ENCODE measurements at places on chromosomes 1 and 21.

DNA sequence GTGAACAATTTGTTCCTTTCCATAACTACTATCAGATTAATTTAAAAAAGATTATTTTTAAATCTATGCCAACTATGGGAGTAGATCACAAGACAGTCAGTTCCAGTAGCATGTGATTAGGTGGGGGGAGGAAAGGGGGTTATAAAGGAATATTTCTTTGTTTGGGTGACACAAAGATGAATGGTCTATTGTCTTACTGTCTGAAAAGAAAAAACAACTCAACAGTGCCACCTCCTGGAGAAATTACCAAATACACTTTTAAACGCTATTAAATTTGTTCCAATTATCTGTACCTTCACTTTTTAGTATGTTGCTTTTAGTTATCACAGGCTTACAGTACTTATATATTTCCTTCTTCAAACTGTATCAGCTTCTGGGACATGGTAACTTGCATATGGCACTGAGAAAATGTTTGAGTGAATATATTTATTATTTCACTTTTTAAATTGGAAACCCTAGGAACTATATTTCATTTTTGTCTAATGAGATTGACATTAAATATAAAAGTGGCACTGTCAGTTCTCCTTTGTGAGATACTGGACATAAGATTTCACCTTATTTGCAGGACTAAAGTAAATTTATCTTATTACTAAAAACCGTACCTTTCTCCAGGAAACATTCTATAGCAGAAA, 1.7 kb upstream of the SORT1 start:
- DNase-seq: peak; percentile 51

DNA sequence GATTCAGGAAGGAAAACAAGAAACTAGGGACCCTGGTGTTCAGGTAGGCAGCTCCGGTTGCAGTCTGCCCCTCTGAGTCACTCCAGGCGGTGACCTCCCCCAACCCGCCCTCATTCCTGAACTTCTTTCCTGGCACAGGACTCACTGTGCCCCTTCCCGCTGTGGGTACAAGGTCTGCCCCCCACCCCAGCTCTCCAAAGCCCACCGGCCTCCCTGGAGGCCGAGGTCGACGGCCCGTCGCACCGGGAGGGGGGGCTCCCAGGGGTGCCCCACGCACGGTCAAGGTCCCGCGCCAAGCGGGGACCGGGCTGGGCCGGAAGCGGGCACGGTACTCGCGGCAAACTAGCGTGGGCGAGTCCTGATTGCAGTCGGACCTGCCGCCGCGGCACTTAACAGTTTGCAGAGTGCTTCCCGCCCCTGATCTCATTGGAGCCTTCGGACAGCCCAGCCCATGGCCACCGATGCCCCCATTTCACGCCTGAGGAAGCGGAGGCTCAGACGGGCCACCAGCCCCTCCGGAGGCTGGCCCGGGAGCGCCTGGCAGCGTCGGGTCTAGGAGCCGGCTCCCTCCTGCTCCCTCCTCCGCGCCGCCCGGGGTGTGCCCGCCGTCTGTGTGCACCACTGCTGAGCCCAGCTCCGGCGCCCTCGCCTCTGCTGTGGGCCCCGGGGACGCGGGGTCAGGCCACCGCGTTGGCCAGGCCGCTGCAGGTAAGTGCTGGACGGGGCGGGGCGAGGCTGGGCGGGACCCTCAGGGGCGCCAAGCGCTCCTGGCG, at the start of gene GJB3:
GJB3 (plus strand) TSS at position 144 of the 773 bp plus-strand sequence. CDS start 3,549 bp downstream, outside the sequence.
- DNase-seq: no peak

- DNase-seq: peak; percentile 11
These were observed 15.8 kb downstream of the CAMK2N1 start for GRCh38 chr1:20470194-20470593.

- no peak for DNase-seq
These were observed 98.0 kb downstream of the ADARB1 start for GRCh38 chr21:45172420-45172819.

DNA sequence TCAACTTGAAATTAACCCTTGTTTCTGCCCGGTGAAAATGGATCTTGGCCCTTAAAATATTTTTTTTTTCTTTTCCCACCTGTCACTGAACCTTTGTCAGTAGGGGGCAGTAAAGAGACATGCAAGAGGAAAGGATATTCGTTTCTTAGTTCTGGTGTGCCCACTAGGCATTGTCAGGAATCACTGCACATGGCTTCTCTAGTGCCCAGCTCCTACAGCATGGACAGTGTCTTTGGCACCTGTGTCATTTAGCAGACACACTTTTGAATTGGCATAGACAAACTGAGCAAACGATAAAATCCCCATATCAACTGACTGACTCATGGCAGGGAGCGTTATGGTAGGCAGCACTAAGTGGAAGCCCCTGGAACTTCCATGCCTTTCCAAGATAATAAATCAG, 1048.1 kb downstream of the BRINP3 start:
- no peak for DNase-seq

DNA sequence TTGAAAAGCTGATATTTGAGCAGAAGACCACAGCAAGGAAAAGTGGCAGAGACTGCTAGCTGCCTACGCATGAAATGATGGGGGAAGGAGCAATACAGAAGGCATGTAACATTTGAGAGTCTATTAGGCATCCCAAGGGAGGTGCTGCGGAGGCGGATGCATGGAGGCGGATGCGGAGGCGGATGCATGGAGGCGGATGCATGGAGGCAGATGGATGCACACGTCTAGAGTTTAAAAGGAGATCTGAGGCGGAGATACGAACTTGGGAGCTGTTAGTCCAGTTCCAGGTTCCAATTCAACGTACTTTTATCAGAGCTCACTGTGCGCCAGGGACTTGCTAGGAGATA, 744 bp upstream of the DDX20 start:
- DNase-seq: no peak

- no peak for DNase-seq
These were observed 58.7 kb upstream of the RGS1 start for GRCh38 chr1:192516776-192517297.

GRCh38 chr1:2240270-2241156, 12.4 kb downstream of the SKI start:
- peak; percentile 31 for DNase-seq

DNA sequence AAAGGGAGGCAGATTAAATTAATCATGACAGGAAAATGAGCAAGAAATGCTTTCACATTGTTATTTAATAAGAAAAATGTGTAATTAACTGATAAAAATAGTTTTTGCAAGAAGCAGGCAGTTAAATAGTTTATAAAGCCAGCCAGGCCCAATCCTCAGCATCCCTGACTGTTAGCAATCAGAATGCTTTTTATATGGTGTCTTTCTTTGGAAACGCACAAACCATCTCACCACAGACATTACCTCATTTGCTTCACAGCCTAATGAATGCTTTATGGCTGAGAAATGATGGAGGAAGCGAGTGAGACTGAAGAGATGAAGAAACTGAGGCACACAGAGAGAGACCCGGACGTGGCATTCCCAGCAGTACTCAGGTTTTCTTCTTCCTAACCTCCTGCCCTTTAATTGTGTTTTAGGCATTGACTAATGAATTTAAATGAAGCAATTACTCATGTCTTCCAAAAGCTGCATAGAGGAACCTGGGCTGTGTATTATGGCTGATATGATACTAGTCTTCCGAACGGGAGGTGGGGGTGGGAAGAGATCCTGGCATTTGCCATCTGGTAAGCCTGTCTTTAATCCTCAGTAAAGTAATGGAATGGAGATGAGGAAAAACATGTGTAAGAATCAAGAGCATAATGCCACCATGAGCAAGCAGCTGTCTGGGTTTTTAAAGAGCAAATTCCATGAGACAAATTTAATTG, 116.1 kb upstream of the LMO4 start:
- no peak for DNase-seq

DNA sequence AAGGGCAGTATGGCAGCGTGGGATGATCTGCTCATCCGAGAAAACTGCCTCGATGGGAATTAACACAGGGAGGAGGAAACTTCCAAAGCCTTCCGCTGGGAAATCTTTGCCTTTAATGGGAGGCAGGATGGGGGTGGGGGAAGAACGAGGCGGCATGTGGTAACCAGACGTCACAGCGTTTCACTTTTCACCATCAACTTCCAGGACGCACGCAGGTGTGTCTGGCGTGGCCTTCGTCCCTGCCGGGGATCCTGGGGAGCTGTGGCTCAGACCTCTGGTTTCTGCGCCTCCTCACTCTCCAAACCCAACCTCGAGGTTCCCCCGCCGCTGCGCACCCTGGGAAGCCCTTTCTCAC, 282 bp downstream of the RSPH1 start:
- peak; percentile 82 for DNase-seq

GRCh38 chr1:87220993-87221392, 107.7 kb upstream of the LMO4 start:
- no peak for DNase-seq

DNA sequence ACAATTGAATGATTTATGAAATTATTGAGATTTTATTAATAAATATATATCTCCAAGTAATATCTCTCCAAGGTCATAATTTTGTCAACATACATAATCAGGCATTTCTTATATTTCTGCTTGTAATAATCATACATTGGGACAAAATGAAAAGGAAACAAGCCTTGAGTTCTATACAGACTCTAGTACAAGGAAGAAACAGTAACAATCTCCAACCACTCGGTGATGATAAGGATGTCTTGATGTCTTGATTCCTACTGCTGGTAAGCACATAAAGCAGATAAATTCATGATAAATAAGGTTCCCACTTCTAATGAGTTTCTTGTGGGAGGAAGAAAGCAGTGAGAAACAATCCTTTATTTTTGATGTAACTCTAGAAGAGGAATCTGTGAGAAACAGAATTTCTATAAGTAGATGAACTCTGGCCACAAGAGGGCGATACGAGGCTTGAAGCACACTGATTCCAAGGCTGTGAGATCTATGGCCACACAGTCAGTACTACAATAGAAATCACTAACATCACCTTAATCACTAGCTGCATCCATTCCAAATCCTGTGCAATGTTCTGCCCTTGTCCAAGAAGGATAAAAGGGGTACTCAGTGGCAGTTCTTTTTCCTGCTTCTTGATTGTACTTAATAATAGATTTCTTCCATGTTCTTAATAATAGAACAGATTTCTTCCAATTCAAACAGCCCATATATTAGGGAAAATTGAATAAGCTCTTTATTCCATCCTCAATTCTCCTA, 41.4 kb upstream of the LRRC8B start:
- no peak for DNase-seq

GRCh38 chr1:18886003-18886335, 16.4 kb downstream of the ALDH4A1 start:
- DNase-seq: no peak

- no peak for DNase-seq
These were observed 2.4 kb downstream of the CCDC17 start for GRCh38 chr1:45621501-45621836.

DNA sequence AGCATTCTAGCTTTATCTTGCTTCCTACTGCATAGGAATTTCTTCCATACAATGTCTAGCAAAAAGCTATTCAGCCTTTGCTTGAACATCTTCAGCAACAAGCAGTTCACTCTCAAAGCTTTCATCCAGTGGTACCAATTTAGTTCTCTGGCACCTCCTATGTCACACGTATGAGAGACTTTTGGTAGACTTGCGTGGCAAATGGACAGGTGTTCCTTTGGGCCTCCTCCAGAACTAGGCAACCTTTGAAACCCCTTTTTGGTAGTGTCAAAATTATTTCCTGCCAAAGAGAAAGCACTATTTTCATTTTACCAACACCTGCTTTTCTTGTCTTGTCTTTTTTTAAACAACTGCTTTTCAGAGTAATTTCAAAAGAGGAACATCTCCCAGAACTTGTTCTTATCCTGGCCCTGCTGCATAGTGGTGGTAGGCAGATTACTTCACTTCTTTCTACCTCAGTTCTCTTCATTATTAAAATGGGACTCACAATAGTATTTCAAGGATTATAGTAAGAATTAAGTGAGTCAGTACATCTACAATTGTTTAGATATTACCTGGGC, 122.4 kb downstream of the MAST2 start:
- no peak for DNase-seq

DNA sequence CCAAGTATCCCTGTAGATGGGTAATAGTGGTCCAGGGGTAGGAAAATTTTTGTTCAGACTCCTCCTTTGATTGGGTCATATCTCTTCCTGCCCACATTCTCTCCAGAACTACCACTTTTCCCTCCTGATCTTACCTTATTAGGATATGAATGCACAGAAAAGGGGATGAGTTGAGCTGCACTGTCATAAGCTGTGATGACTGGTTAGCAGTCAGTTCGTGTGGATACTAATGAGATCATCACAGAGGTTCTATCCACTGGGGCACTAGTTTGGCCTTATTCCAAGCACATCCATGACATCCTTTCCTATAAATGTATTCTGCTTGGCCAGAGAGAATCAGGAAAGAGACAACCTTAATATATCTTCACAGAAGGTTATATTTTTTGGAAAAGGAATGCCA, 22.1 kb upstream of the TBX15 start:
- DNase-seq: no peak

DNA sequence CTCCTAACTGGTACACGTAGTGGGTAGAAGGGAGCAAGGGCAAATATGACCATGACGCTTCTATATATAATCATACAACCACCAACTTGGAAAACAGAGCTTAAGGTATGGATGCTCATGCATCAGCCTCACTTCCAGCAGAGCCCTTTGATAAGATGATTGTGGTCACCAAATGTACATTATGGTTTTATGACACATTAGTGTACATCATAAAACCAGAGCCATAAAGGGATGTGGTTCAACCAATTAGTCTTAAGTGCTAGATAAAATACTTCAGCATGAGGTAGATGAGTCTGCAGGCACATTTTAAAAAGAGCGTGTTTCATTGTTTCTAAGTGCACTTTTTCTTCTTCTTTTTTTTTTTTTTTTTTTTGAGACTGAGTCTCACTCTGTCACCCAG, 43.7 kb downstream of the NIBAN1 start:
- DNase-seq: no peak

- DNase-seq: peak; percentile 20
These were observed 245.6 kb downstream of the RRAGC start for GRCh38 chr1:38613996-38614395.

DNA sequence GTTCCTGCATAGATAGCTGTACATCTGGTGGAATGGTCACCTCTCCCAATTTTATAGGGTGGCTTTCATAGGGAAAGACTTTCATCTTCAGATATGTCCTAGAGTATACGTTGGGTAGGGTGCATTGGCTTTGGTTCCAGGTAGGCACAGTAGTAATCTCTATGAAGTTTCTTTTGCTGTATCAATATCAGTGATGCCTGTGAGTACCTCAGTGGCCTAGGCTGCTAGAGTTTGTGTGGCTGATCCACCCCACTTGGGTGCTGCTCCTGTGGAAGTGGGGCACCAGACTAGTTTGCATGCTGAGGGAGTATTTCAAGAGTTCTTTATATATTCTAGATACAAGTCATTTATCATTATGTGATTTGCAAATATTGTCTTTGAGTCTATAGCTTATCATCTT, 370.5 kb upstream of the VAMP3 start:
- no peak for DNase-seq

- no peak for DNase-seq
These were observed 64.3 kb upstream of the VANGL1 start for GRCh38 chr1:115577513-115577912.

- no peak for DNase-seq
These were observed 242.3 kb downstream of the LMX1A start for GRCh38 chr1:165114022-165114888.
